ENCODE measurements at places on chromosomes 12 and 14.

DNA sequence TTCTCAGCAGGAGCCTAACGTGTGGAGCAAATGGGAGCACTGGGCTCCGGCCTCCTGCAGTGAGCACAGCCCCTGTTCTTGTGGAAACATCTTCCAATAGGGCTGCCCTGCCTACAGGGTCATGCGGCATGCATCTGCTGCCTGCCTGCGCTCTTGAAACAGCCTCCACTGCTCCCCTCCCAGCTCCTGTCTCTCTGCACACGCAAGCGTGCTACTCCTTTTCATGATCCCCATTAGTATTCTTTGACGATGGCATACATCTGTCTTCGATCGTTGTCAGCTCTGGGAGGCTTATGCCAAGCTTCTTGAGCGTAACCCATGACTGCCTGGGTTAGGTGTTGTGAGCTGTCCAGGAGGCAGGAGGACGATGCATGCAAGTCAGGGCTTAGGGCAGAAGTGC is 23.1 kb downstream of the NTF3 start:
- DNase-seq, result no peak

DNA sequence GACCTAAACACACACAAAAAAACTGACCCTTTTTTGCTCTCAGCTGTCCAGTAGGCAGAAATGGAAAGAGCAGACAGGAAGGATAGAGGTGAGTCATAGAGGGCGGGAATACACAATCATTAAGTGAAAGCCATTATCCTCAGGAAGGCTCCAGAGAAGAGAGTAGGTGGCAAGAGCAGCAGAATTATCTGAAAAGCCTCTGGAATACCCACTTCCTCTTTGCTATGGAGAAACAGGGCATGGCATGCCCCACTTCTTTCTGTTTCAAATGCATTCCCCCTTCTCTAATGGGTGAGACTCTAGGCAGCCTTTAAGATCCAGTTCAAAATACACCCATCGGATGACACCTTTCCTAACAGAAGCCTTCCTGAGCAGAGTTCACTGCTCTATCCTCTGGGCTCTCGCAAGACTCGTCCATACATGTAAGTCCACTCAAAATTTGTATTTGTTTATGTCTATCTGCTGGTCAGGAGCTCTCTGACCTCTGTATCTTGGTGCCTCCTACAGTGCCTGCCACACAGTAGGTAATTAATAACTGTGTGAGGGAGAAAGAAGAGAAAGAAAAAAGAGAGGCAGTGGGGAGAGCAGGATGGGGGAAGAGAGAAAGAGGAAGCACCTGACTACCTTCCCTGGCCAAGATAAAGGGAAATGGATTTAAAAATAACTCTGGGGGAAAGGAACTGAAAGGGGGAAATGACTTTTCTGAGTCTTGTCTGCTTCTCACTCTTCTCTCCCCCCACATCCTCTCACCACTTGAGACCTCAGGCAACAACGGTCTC is 8.5 kb downstream of the KLHL33 start:
- no peak for DNase-seq

DNA sequence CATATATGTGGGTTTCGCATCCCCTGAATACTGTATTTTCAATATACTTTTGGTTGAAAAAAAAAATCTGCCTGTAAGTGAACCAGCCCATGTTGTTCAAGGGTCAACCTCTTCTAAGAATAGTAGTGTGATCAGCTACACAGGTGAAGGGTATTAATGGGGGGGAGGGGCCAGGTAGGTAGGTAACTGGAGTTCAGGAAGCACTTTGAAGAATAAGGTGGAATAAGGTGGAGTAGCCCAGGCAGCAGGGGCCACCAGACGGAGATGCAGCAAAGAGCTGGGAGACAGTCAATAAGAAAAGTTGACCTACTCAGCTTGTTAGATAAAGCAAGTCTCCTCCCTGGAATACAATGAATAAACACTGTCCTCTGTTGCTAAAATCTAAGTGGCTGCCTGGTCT is 9.3 kb downstream of the LDHB start:
- no peak for DNase-seq

DNA sequence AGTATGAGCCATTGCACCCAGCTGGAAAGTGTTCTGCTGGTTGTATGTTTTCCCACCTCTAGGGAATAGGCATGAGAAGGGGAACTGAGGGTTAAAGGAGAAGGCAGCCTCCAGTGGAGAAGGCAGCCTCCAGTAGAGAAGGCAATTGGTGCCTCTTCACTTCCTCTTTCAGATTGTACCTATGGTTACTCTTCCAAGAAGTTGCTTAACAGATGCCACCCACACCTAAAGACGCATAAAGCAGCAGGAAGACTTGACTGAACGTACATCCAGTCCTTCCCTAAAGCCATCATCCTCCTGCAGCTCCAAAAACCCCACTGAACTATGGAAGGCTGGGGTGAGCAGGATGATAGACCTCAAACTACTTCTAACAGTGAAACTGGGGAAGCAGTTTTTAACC is 13.1 kb downstream of the DPF3 start:
- no peak for DNase-seq
